ENCODE measurements at places on chromosomes 16 and 17.

- DNase-seq = no peak
These were observed 42.6 kb downstream of the TENT4B start for GRCh38 chr16:50195756-50196155.

DNA sequence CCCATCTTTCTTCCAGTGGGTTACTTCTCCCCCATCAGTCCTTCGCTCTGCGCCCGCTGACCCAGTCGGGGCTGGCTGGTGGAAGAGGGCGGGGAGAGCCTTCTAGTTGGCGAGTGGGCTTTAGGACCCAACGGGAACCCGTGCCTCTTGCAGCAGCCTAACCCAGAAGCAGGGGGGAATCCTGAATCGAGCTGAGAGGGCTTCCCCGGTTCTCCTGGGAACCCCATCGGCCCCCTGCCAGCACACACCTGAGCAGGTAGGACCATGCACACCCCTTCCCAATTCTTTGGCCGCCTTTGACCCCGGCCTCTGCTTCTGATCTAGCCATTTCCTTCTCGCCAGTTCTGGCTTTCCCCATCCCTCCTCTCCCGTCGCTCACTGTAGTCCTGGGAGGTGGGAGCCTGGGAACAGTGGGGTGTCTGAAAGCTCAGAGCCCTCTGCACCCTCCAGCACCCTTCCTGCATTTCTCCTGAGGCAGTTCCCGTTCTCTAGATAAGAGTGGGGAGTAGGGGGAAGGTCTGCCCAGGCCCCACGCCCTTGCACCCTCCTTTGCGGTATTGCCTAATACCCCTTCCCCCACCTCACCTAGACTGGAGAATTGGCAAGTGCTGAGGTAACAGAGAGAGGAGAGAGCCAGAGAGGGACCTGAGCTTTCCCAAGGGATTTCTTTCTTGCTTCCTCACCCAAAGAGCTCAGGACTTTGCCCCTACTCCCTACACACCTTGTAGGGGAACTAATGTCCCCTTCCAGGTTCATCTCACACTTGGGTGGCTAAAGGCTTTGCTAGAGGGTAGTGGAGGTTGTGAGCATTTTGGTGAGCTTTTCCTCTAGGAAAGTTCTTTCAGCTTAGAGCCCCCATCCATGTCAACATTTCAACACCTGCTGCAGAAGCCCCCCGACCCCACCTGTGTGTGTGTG, at the start of gene RARA:
Gene RARA, plus strand, starts transcription at position 150 of the 918 bp plus-strand sequence. CDS start 22,039 bp downstream, outside the sequence.
- no peak for DNase-seq

- no peak for DNase-seq
These were observed 29.1 kb downstream of the CDH13 start for GRCh38 chr16:82655720-82656490.

DNA sequence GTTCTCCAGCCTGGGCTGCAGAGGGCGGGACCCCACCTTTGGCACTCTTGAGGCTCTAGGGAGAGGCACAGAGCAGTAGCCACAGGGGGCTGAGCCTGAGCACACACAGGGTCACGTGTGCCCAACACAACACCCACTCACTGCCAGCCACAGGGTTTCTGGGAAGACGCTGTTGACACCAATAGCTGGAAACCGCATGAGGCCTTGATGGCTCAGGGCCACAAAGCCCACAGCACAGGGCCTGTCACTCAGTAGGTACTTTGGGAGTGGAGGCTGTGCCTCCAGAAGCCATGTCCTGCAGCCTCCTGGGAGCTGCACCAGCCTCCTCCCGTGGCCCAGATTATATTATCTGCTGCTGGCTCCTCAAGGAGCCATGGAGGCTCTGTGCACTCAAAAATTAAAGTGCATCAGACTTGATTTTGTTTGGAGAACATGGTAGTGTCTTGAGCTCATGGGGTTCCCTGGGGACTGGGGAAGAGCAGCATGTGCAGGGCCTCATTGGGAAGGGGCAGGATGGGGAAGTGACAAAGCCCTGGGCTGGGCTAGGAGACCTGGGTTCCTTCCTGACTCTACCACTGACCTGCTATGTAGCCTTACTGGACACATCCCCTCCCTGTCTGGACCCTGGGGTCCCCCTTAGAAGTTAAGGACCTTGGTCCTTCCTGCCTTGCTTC, 12.5 kb upstream of the SREBF1 start:
- DNase-seq = peak; percentile 93

GRCh38 chr16:84836234-84836647, 16.5 kb downstream of the CRISPLD2 start:
- DNase-seq = no peak
